ENCODE measurements at places on chromosomes 11 and 22. TPM values are rescaled to one million over a fixed set of nuclear protein-coding genes. Genes with fewer than 3 reads are reported as not detected.

Gene MUC15
- not detected for total RNA-seq

Gene KLHDC7B
- not detected for total RNA-seq

Gene ADAMTS8
- 0.13 TPM for total RNA-seq

Gene TMEM121B
- 0.63 TPM for total RNA-seq

Gene PTGDR2
- 1.1 TPM for total RNA-seq

Gene NXPE4
- not detected for total RNA-seq
